ENCODE measurements at places on chromosomes 5 and 9.

GRCh38 chr9:81002242-81002641 lies 687.1 kb downstream of the TLE1 start:
- no peak for DNase-seq

GRCh38 chr9:113990975-113991471 lies 87.1 kb downstream of the AMBP start:
- no peak for DNase-seq

- no peak for DNase-seq
Measured at GRCh38 chr5:134455466-134455865, 43.8 kb upstream of the CDKN2AIPNL start.

GRCh38 chr5:174354571-174354970 lies 309.1 kb downstream of the NSG2 start:
- no peak for DNase-seq

DNA sequence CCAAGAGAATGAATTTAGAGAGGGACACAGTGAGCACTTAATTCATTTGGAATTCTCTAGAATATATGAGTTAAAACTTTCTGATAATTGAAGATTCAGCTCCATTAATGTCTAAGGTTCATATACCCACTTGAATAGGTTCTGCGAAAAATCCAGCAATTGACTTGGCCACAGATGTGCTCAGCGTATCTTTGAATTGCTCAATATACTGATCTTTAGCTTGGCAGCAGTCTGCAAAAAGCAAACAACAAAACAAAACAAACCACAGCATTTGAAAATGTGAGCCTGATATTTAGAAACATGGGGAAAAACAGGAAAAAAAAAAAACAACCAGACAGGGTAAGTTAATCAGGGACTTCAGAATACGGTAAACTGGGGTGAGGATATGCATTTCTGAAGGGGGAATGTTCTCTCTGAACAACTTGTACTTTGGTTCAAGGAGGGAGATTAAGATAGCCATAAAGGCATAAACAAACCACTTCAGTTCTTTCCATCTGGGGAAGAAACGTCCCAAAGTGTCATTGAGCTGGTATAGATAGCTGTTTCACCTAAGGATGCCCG lies 21.4 kb downstream of the AGXT2 start:
- DNase-seq = no peak

- DNase-seq = no peak
Measured at GRCh38 chr5:154767576-154767975, 12.4 kb downstream of the LARP1 start.

DNA sequence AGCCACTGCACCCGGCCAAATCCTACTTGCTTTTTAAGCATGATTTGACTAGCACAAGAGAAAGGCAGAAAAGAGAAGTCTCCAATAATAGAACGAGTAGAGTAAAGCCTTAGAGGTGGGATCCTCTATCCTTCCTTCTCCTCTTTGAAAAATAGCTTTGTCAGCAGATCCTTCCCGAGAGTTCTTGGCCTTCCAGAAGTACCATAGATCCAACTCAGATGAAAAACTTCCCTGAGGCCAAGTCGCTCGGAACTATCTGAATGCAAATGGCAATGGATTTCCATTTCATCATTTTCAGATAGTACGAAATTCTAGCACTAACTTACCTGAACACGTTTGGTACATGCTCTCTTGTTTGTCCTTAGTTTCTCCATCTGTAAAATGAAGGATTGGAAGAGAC lies 52.0 kb upstream of the SLIT3 start:
- DNase-seq = no peak

All from stimulated activated CD8-positive, alpha-beta memory T cell treated with anti-CD3 and anti-CD28 coated beads, Interleukin-7, amount 100 ng/mL, for 1 hour (primary cell).